ENCODE measurements at places on chromosomes 4 and X.
A peak's percentile ranks its signal among the peaks of the same experiment; 100 is the strongest.

GRCh38 chrX:19840899-19841648, 46.3 kb downstream of the SH3KBP1 start:
- peak; percentile 63 for DNase-seq

- DNase-seq, result no peak
These were observed 17.4 kb upstream of the ARHGAP36 start for GRCh38 chrX:131040781-131041180.

- no peak for DNase-seq
These were observed 34.5 kb downstream of the TNIP2 start for GRCh38 chr4:2721586-2721985.

DNA sequence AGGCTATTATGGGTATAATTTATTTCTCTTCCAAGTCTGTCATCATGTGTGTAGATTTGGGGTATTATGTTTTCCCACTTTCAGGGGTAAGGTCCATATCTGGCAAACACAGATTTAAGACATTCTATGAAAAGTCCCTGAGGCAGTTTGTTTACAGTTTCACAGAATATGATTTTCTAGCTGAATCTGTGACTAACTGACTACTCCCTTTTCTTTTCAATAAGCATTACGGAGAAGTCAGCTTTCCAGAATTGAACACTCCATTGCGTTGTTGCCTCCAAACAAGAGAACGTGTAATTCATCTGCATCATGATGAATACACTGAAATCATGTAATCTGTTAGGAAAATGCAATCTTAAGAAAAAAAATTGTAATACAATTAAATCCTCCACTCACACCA, 226.7 kb upstream of the SFRP2 start:
- no peak for DNase-seq

DNA sequence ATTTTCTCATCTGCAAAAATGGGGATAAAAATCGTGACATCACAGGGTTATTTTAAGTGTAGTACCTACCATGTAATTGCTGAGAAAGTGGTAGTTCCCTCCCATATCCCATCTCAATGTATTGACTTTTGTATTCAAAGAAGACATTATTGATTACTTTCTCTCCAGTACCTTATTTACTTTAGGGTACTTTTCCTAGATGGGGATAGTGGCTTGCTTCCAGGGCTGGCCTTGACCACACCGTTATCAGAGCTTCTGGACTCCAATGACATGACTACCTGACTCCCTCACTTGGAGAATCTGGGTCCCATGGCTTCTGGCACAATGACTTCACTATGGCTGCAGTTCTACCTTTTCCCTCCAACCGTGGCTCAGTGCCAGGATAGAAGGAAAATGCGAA, 58.2 kb upstream of the EOLA2 start:
- no peak for DNase-seq

GRCh38 chr4:47075919-47076318, 44.6 kb downstream of the GABRB1 start:
- no peak for DNase-seq

- no peak for DNase-seq
These were observed 11.1 kb downstream of the DRP2 start for GRCh38 chrX:101230636-101231035.

DNA sequence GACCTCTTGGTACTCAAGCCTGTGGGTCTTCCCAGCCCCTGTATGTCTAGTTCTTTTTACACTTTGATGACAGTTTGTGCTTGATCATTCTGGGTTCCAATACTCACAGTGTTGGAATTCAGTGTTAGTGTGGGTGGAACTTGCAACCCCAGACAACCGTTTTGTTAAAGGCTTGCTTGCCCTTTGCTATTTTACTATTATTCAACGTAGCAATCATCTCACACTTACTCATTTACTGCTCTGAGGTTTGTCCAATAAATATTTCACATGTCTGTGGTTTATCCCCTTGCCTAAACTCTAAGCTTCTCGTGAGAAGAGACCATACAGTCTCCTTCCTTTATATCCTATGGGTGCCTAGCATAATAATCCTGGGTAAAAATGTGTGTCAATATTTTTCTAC, 15.3 kb downstream of the CCNG2 start:
- DNase-seq, result no peak

GRCh38 chrX:132983496-132983895, 25.1 kb upstream of the HS6ST2 start:
- DNase-seq, result no peak

DNA sequence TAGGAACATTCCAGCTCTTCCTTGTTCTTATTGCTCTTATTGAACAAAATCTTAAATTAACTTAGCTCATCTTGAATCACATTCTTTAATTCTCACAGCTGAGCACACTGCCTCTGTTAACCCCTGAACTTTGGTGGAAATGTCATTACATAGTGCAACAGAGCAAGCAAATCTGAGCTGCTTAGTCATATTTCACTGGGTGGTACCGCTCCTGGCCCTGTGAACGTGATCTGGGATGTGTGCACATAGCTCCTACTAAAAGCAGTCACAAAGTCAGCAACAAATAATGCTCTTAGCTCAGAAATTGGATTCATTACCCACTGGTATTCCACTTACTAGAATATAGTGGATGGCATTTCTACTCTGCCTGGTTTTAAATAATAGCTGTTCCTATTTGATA, 27.9 kb downstream of the ARHGEF6 start:
- no peak for DNase-seq

Data from activated CD4-positive, alpha-beta memory T cell treated with anti-CD3 and anti-CD28 coated beads for 36 hours (primary cell).